Frontal cortex (tissue), 4 donors: ENCODE measurements at places on chromosomes 12 and 14.

DNA sequence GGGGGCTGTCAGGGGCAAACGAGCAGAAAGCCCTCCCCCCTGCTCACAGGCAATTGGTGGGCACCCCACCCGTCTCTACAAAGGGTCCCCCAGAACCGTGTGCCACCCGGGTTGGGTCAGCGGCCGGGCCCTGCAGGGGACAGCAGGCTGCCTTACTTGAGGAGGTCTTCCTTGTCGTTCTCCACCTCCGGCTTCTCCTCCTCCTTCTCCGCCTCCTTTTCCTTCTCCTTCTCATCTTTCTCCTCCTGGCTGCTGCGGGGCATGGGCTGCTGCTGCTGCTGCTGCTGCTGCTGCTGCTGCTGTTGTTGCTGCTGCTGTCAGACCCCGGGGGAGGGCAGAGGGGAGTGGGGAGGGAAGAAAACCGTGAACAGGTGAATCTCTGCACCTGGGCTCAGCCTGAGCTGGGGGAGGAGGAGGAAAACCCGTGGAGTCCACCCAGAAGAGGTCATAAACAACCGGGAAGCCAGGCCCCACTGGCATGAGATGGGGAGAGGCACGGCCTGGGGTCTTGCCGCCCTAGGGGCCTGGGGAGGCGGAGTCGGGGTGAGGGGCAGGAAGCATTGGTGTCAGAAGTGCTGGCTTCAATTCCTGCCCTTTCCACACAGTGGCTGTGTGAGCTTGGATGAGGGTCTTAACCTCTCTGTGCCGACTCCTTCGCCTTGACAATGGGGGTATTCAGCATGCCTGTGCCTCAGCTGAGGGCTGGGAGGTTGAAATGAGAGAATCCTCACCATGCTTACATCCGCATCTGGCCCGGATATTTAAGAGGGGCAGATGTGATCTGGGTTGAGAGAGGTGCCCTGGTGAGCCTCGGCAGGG is 107.6 kb downstream of the RFLNA start:
- no peak for DNase-seq

GRCh38 chr14:88746052-88746451 is 46.7 kb downstream of the EML5 start:
- DNase-seq = no peak

DNA sequence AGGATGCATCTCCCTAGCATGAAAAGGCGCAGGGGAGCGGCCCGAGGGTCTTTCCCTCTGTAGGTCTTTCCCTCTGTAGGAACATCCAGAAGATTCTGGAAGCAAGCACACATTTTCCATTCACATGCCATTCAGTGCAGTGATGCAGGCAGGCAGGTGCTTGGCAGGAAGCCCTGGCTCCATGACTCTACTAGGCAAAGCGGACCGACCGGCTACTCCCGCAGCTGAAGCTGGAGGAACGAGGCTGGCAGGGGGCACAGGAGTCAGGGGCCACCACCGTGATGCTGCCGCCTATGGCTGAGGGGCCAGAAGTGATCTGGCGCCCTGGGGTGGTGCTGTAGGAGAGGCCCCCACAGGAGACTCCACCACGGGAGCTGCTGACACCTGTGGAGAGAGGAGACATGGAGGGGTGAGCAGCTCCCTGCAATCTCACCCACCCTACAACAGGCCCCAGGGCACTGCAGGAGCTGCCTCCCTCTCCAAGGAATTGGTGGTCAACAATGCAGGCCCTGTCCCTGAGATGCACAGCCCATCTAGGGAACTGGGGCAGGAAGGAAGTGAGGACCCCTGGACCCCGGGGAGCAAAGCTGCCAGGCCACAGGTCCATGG is 6.5 kb downstream of the KRT85 start:
- no peak for DNase-seq

- DNase-seq = no peak
Measured at GRCh38 chr14:104886690-104887622, 21.9 kb downstream of the CEP170B start.

- DNase-seq = no peak
Measured at GRCh38 chr14:75579338-75579864, 981 bp downstream of the FLVCR2 start.

DNA sequence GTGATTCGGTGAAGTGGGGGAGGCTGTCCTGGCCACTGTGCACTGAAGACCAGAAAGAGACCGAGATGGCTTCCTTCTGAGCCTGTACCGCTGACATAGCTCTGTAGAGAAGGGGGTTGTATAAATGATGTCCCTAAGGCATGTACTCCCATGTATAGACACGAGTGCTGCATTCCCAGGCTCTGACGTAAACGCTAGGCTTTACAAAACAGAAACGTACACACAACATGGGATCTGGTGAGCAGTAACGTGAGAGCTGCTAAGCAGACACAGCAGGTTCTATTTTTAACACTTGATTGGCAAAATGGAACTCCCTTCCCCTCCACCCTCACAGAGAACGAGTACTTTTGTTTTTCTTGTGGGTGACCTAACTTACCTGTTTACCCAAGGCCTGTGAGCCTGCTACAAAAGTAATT is 35.9 kb downstream of the ACADS start:
- DNase-seq = no peak

DNA sequence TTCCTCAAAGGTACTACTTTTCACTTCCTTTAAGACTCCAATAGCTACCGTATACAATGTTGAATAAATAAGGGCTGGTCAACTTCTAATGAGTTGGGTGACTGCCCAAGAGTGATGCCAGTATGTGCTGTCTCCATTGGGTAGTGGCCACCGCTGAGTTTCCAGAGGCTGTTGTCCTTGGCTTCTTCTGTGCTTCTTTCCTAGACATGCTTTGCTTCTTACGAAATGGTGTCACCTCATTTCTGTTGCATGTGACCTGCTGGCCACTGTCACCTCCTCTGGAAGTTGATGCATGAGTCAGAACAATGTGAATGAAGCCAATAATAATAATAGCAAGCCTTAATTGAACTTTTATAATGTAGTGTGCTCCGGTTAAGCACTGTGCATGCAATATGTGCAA is 7.5 kb upstream of the NID2 start:
- DNase-seq = no peak

- DNase-seq = no peak
Measured at GRCh38 chr14:64467101-64467500, 1.8 kb downstream of the AKAP5 start.

GRCh38 chr12:127696963-127697362 is 570.0 kb upstream of the TMEM132C start:
- no peak for DNase-seq

GRCh38 chr12:111873113-111873512 is 31.1 kb downstream of the MAPKAPK5 start:
- no peak for DNase-seq

GRCh38 chr14:69260861-69261564 is 1.1 kb downstream of the GALNT16 start:
- DNase-seq = peak; percentile 78

GRCh38 chr12:124518051-124518932 is 49.1 kb downstream of the NCOR2 start:
- peak; percentile 89 for DNase-seq

- no peak for DNase-seq
Measured at GRCh38 chr12:108955225-108955835, 65.5 kb downstream of the SVOP start.

GRCh38 chr12:87047691-87048090 is 791.5 kb upstream of the MGAT4C start:
- DNase-seq = no peak
